ENCODE measurements at places on chromosomes 12 and 14.

DNA sequence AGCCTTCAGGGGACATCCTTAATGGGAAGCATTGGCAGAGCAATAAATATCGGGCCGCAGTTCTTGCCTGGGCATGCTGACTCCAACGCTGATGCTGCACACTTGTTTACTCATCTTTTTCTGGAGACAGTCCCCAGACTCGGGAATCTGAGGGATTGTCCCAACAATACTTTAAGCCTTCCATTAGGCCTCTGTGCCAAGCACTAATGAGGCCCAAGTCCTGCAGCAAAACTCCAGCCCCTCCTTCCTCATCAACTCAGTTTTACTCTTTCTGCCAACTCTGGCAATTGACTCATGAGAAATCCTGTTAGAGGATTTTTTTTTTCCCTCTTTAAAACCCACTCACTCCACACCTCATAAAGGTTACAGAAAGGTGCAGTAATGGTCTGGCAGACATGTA, 233.4 kb upstream of the PELI2 start:
- no peak for DNase-seq

DNA sequence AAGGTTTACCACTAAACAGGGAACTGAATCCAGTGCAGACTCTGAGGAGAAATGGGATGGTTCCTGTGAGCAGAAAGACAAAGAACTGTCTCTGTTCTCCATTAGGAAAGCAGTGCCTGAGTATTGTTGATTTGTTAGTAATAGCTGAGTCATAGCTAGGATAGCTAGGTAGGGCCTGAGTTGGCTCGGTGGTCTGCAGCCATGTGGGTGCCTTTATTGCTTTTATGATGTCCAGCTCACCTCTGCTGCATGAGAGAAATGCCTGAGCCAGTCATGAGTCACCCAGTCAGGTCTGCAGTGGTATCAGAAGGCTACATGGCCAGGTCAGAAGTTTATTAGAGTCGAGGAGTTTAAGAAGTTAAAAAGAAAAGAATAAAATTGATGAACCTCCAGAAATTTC, 24.2 kb downstream of the TRHDE start:
- DNase-seq = no peak

DNA sequence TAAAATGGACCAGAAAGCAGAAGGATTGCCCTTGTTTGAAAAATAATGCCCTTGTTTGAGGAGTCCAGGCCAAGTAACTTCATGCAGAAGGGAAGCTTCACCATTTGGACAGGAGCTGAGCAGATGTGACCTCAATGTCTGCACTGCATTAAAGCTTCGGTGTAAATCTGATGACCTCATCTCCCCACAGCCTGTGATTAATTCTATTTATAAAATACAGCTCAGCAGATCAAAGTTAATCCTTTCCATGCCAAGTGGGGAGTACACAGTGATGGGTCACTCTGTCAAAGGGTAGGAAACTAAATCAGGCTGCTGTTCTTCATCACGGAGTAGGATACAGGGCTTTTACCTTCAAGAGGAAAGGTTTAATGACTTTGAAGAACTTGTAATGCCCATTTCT, 533.7 kb downstream of the RPS29 start:
- DNase-seq = no peak

GRCh38 chr14:71193663-71194062, 286.4 kb downstream of the PCNX1 start:
- no peak for DNase-seq

GRCh38 chr14:99380402-99380801, 100.3 kb downstream of the SETD3 start:
- no peak for DNase-seq
